ENCODE measurements at places on chromosomes 5 and 9.

- DNase-seq, result no peak
Observed at GRCh38 chr5:147956064-147956841, 49.9 kb upstream of the C5orf46 start.

- no peak for DNase-seq
Observed at GRCh38 chr5:60470881-60471280, 229.1 kb downstream of the DEPDC1B start.

- no peak for DNase-seq
Observed at GRCh38 chr9:121744002-121744686, 92.7 kb downstream of the DAB2IP start.

DNA sequence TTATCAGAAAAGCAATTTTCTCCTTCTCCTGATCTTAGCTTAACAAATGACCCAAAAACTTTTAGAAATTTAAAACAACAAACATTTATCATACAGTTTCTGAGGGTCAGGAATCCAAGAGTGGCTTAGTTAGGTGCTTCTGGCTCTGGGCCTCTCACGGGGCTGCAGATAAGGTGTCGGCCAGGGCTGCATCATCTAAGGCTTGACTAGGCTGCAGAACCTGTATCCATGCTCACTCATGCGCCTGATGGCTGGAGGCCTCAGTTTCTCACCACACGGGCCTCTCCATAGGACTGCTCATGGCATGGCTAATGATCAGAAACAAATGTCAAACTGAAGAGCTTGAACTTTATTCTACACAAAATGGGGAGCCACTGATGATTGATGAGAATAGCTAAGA, 210.0 kb downstream of the SEC61B start:
- DNase-seq, result no peak

- DNase-seq, result no peak
Observed at GRCh38 chr5:131974956-131975726, 29.7 kb upstream of the MEIKIN start.

GRCh38 chr9:113350107-113350661, 843 bp downstream of the BSPRY start:
- DNase-seq, result no peak

DNA sequence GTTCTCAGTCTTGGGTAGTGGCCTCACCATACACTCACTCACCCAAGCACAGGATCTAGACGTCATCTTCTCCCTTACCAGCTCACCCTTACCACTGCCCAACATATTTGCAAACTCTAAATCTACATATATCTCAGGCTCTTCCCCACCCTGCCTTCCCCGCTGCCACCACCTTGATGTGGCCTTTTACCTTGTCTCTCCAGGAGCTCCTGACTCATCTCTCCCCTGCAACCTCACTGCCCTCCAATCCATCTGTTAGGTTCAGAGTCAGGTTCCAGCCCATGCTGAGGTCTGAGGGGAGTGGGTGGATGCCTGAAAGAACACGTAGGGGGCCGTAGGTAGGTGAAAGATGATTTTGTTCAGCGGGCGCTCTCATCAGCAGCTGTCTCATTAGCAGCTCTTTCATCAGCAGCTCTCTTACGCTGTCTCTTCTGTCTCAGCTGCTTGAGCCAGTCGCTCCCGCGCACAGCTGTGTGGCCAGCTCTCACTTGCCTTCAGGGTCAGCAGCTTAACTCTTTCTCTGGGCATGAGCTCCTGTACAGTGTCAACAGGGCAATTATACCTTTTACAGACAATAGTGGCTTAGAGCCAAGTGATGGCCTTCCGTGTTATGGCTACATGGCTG, 23.1 kb upstream of the CKMT2 start:
- DNase-seq, result no peak

DNA sequence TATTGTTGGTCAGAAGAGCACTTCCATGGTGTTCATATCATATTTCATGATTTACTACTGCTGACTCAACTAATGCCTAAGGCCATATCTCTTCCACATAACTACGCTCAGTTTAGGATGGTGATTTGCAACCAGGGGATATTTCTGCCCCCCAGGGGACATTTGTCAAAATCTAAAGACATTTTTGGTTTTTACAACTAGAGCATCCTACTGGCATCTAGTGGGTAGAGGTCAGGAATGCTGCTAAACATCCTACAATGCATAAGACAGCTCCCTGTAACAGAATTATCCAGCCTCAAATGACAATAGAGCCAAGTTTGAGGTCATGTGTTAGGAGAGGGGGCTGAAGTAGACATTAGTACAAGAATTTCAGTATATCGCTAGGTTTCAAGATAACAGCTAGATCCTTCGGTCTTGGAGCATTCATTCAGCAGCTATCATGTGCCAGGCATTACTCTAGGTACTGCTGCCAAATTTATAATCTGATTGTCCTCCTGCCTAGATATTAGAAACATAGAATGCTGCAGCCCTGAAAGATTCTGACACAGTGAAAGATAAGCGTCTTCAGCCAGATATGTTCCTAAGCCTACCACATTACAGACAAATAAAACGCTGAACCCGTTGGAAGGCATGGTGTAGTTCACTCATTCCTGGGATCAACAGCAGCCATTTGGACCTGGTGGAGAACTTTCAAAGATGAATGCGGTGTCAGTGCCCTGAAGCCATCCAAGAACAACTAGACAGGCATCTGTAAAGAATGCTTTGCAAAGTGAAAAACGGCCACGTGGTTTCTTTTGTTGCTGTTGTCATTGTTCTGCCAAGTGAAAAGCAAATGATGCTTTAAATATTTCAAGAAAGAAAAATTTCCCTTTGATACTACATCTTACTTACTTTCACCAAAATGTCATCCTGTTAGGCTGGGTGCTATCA, 55.5 kb upstream of the FST start:
- no peak for DNase-seq

DNA sequence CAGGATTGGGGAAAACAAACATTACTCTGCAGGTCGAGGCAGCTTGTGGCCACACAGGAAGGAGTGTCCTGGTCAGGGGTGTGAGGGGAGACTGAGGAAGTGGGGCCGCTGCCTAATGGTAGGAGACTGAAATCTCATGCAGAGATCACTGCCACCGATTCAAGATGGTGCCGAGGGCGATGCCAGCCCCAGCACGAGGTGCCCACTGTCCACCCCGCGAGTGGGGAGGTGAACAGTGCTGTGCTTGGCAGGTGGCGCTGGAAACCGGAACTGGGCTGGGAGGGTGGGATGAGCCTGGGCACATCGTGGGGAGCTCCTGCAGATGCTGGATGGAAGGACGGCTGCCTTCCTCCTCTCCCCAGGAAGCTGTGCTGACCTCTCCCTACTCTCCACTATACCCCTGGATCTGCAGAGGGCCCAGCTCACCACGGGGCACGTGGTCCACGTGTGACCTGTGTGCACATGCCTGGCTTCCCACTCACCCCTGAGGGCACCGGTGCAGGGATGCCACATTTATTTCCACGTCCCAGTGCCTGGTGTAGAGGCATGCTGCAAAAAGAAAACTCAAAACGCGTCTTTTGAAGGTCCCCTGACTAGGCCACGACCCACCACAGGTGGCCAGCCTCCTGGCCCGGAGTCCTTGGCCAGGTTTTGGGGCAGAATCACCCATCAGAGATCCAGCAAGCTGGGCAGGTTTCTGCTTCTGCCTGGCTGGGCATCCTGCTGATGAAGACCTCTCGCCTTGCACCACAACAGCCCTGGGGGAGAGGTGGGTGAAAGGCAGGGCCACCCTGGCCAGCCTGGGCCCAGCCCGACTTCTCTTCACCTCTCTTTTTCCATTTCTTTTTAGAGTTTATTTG, 71.7 kb upstream of the FCN1 start:
- no peak for DNase-seq

GRCh38 chr5:133681896-133682295, 69.6 kb upstream of the FSTL4 start:
- DNase-seq, result no peak

DNA sequence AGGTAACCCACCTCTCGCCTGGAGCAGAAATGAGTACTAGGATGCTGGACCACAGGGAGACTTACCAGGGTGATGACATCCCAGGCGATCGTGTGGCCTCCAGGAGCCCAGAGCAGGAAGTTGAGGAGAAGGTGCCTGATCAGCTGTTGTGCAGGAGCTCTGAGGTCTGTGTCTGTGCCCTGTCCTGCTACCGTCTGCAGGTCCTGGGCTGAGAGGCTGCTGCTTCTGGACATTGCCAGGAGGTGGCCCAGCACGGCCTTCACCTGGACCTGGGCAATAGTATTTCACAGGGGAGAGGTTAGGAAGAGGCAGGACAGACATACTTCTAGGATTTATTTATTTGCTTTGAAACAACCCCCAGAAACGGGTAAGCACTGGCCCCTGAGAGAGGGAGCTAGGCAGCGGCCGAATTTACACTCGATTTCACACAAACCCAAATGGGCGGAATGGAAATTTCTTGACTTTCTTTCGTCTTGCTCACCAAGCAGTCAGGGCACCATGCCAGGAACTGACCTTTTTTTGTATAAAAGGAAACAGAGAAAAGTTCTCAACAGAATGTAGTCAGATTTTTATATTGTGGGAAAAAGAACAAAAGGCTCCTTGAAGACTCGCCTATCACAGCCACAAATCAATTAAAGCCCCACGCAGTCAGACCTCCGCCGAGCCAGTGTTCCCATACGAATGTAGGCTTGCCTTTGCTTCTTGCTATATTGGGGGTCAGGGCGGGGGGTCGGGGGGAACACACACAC, 210.3 kb downstream of the FANCC start:
- no peak for DNase-seq

- DNase-seq, result no peak
Observed at GRCh38 chr5:173642895-173643481, 26.5 kb upstream of the BOD1 start.

DNA sequence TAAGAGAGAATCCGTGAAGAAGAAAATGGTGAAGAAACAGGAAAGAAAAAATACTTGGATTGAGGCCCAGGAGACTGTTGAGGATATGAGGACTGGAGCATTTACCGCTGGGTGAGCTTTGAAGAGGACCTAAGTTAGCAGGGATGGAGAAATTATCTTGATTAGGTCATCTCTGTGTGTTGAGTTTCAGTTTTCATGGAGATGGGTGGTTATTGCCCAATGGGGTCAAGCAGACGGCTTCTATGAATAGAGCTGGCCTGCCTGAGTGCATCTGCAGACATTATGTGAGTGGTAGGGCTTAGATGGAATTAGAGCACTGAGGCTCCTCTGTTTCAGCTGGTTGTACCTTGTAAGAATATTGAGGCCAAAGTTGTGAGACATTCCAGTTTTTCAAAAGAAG, 245.4 kb upstream of the FBXL7 start:
- no peak for DNase-seq

DNA sequence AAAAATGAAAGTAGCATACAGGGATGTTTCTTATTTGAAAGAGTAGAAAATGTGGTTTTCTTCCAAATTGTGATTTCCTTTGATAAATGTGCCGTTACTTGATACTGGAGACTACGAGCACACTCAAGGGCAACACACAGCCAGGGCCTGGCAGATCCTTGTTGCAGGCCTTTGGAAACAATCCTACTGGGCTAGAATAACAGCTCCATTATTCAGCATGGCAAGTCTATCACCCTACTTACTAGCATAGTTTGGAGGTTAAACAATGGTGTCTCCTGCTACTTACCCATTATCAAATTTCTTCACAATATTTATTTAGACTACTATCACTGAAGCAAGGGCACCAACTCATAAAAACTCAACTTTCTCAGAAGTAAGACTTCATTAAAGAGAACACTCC, 140.8 kb upstream of the ZNF608 start:
- DNase-seq, result no peak

- DNase-seq, result no peak
Observed at GRCh38 chr5:57549566-57549965, 67.0 kb upstream of the ACTBL2 start.

DNA sequence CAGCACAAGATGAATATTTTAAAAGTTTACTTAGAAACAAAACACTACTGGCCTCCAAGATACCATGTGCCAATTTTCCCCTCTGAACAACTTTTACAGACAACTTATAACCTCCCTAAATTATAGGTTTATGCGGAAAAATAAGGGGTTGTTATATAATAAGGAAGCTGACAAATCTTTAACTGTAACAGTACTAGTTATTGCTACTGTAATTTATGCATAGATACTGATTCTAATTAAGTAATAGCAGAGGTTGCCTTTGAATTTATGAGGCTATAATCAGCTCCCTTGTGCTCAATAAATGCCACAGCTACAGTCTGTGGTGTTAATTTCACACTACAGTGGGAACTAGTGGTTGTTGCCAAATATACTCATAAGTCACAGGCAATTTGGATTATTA, 291.3 kb upstream of the PCSK5 start:
- DNase-seq, result no peak

GRCh38 chr5:151775025-151775606, 3.4 kb downstream of the G3BP1 start:
- DNase-seq, result no peak

DNA sequence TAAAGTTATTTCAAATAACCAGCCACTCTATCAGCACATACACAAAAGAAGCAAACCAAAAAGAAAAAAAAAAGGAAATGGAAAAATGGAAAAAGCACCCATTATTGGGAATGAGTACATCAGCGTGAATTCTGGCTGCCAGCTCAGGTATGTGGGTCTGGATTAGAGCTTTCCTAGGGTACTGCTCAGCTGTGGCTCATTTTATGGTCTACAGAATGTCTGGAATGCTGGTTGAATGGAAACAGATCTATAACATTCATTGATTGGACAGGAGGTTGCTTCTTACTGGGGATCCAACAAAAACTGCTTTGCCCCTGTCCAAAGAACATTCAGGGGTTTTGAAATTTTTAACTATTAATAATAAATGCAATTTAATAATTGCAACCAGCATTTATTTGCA, 3.9 kb upstream of the CAST start:
- DNase-seq, result no peak

- DNase-seq, result no peak
Observed at GRCh38 chr5:96975656-96976055, 39.8 kb downstream of the LNPEP start.

DNA sequence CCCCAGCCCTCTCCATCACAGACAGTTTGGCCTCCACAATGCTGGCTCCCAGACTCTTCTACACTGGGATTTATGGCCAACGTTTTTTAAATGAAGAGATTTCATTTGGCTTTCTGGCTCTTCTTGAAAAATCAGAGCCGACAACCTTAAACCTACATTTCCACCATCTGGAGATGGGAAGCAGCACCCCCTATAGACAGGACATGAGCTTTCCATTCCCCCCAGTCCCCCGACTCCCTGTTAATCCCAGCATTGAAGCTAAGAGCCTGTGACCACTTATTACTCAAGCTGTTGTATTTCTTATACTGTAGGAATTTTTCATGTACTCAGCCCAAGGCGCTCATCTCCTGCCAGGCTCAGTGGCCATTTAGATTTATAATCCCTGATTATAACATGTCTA, 34.0 kb upstream of the AFAP1L1 start:
- no peak for DNase-seq

Data from activated gamma-delta T cell treated with anti-CD3 and anti-CD28 coated beads, Interleukin-2, amount 50 U/mL, for 16 hours (primary cell).